LHCN-M2 (cell line): ENCODE measurements at places on chromosomes 2 and 18. TPM values are rescaled to one million over a fixed set of nuclear protein-coding genes. Genes with fewer than 3 reads are reported as not detected.

- no peak for DNase-seq
Measured at GRCh38 chr2:94872676-94873361, 1.6 kb downstream of the TEKT4 start.

GRCh38 chr2:149443150-149443549, 112.8 kb downstream of the LYPD6 start:
- no peak for DNase-seq

GRCh38 chr2:8841932-8842331, 4.5 kb upstream of the KIDINS220 start:
- DNase-seq = peak; percentile 25

B3GNT2 gene
- 13.3 and 16.0 TPM in 2 replicates for total RNA-seq
